ENCODE measurements at places on chromosomes 16 and 17.

DNA sequence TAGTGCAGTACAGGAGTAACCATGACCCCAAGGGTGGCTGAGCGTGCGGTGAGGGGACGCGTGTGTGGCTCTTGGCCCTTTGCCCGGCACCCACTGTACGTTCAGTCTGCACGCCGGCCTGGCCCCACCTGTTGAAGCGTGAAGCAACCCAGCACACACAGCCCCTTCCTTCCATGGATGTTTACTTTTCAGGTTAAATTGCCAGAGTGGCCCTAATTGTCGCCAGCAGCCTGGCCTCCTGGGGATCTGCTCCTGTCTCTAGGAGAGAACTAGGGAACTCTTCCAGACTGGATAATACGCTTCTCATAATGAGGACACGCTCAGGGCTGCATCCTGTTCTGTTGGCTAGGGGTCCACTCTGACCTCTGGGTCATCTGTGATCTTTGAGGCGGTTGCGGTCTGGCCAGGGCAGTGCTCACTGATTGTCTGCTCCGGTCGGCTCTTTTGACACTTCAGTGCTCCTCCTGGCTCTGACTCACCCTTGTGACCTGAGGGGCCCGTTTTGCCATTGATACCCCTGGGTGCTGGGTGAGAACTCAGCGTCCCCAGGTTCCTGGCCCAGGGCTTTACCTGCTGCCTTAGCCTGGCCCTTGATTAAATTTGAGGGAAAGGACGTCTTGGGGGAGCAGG, 27.7 kb downstream of the TPSG1 start:
- no peaks in the 10 kb centered on the region for H3K27me3 ChIP-seq
- DNase-seq: no peak
- no peak overlapping the region for H3K27ac ChIP-seq
- H3K4me1 ChIP-seq: peaks cover 21% of the 10 kb centered on the region

- H3K27ac ChIP-seq: no peak overlapping the region
- no peak for DNase-seq
- H3K27me3 ChIP-seq: no peaks in the 10 kb centered on the region
- peaks cover 10% of the 10 kb centered on the region for H3K4me1 ChIP-seq
- H3K4me3 ChIP-seq: no peak overlapping the region
These were observed 9.3 kb downstream of the PDE6G start for GRCh38 chr17:81646869-81647600.

GRCh38 chr16:4612474-4612931, 2.2 kb downstream of the UBALD1 start:
- peaks cover 24% of the 10 kb centered on the region for H3K4me1 ChIP-seq
- no peaks in the 10 kb centered on the region for H3K27me3 ChIP-seq
- 0 out of 2 replicates have a peak overlapping the region, but pooled peaks have one; percentile 80 for H3K4me3 ChIP-seq
- H3K36me3 ChIP-seq: peaks cover 12% of the 10 kb centered on the region
- peak overlapping the region; percentile 83 for H3K27ac ChIP-seq

DNA sequence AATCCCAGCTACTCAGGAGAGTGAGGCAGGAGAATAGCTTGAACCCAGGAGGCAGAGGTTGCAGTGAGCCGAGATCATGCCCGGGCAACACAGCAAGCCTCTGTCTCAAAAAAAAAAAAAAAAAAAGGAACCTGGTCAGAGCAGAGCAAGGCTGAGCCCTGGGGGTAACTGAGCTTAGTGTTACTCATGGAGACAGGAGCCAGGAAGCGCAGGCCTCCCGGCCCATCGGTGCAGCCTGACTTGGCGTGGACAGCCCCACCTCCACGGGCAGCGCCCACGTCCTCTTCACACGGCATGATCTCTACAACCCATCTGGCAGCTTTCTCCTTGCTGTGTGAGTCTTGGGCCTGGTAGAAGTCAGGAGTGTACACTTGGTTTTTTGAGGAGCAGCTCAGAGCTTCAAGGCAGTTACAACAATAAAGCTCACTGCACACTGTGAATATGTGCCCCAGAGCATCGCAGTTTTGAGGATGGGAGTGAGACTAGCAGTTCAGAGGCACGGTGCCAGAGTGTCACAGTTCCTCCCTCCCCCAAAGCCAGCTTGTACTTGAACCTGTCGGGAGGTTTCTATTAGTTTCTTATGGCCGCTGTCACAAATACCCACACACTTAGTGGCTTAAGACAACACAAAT, 129.9 kb downstream of the RAP1GAP2 start:
- H3K27ac ChIP-seq: no peak overlapping the region
- no peak overlapping the region for H3K4me3 ChIP-seq
- DNase-seq: no peak
- H3K27me3 ChIP-seq: no peaks in the 10 kb centered on the region
- H3K36me3 ChIP-seq: no peaks in the 10 kb centered on the region

DNA sequence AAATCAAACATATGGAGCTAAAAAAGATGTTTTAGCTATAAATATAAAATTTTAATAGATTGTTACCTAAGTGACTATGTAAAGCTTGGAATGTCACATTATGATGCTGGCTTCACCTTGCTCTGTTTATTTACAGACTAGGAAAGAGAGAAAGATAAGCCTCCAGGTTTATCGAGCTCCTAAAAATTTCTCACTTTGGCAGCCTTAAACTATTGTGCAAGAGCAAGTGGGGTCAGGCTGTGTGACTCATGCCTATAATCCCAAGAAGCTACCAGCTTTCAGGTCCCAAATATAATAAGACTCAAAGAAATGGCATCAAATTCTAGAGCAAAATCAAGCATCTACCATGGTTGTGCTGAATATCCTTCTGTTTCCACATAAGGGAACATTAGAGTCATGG, 34.3 kb upstream of the PRSS54 start:
- no peak for DNase-seq
- no peak overlapping the region for H3K27ac ChIP-seq
- H3K27me3 ChIP-seq: no peaks in the 10 kb centered on the region
- H3K4me1 ChIP-seq: peaks cover 8% of the 10 kb centered on the region
- no peak overlapping the region for H3K4me3 ChIP-seq
- no peaks in the 10 kb centered on the region for H3K36me3 ChIP-seq

DNA sequence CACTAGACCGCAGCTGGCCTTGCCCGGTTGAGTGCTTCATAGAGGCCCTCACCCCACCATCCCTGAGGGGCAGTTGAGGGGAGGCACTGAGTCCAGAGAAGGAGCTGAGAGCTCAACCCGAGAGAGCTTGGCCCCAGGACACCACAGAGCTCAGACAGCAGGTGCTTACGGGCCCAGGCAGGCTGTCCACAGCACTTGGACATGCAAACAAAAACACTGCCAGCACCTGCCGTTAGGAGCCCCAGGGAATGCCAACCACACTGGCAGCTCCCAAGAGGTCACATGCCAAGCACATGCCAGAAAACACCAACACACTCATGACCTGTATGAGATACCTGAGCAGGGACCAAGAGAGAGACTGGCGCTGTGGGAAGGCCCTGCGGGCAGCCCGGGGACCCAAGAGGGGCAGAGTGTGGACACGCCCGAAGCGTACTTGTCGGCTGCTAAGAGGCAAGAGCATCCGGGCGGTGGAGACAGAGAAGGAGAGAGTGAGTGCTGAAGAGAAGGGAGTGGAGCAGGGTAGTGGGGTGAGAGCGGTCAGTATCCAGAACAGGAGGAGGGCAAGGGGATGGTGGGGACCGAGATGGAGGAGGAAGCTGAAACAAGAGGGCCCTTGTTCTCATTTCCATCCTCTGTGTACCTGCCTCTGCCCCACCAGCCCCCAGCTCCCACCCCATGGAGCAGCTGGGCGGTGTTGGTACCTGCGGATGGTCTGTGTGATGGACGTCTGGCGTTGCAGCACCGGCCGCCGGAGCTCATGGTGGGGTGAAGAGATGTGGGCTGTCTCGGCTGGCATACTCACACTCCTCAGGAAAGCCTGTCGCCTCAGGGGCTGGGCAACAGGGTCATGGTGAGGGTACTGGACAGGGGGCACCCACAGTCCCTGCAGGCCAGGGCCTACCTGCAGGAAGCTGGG, 8.2 kb downstream of the RHBDF1 start:
- no peak overlapping the region for H3K4me3 ChIP-seq
- no peaks in the 10 kb centered on the region for H3K4me1 ChIP-seq
- H3K27me3 ChIP-seq: no peaks in the 10 kb centered on the region
- DNase-seq: no peak
- H3K36me3 ChIP-seq: no peaks in the 10 kb centered on the region

GRCh38 chr16:6125483-6126259, 1028.1 kb upstream of the EEF2KMT start:
- H3K36me3 ChIP-seq: no peaks in the 10 kb centered on the region
- no peak overlapping the region for H3K4me3 ChIP-seq
- no peaks in the 10 kb centered on the region for H3K27me3 ChIP-seq
- no peak for DNase-seq
- no peaks in the 10 kb centered on the region for H3K4me1 ChIP-seq

DNA sequence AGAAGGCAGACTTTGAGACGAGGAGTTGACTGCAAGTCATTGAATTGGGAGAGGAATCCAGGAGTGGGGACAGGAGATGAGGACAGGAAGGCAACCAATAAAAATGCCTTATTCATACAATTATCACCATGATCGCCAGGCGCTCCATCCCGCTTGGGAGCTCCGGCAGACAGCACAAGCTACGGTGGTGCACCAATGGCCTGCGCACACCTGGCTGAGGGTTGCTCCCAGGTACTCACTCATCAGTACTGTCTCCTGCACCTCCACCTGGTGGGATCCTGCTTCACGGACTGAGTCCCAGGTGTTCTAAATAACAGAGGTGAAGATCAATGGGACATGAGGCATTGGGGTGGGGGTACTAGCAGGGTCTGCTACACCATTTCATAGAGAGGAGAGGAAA, 160.0 kb upstream of the TNRC6C start:
- peaks cover 8% of the 10 kb centered on the region for H3K27me3 ChIP-seq
- H3K4me1 ChIP-seq: no peaks in the 10 kb centered on the region
- no peaks in the 10 kb centered on the region for H3K36me3 ChIP-seq

GRCh38 chr16:1019231-1020090, 37.9 kb downstream of the SOX8 start:
- no peaks in the 10 kb centered on the region for H3K4me1 ChIP-seq
- H3K4me3 ChIP-seq: no peak overlapping the region
- DNase-seq: no peak
- H3K27ac ChIP-seq: no peak overlapping the region

DNA sequence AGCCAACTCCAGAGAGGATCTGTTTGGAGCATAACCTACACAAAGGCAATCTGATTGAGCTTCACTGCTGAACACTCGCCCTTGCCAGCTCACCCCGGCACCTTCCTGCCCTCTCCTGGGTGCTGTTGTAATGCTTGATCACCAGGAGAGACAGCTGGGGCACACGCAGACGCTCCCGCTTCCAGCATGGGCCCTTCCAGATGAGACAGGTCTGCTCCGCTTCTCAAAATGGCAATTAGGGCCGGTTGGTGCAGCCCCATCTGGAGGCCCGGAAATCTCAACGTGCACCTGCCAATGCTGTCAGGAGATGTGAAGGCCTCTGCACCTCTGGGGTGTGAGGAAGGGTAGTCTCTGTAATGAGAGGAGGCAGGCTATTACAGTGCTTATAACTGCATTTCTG, 206.1 kb downstream of the ABCC12 start:
- no peak overlapping the region for H3K4me3 ChIP-seq
- no peaks in the 10 kb centered on the region for H3K36me3 ChIP-seq
- no peak for DNase-seq
- no peaks in the 10 kb centered on the region for H3K4me1 ChIP-seq

- no peaks in the 10 kb centered on the region for H3K4me1 ChIP-seq
- H3K27me3 ChIP-seq: no peaks in the 10 kb centered on the region
- 0 out of 2 replicates have a peak, but pooled peaks cover 4% of the 10 kb centered on the region for H3K36me3 ChIP-seq
- H3K27ac ChIP-seq: no peak overlapping the region
- DNase-seq: no peak
- no peak overlapping the region for H3K4me3 ChIP-seq
These were observed 17.0 kb downstream of the CNTNAP1 start for GRCh38 chr17:42699415-42699740.

GRCh38 chr16:46972429-46973206, 856 bp downstream of the DNAJA2 start:
- peaks cover 29% of the 10 kb centered on the region for H3K36me3 ChIP-seq
- no peak for DNase-seq
- H3K4me3 ChIP-seq: peak overlapping the region; percentile 61
- H3K27me3 ChIP-seq: no peaks in the 10 kb centered on the region

DNA sequence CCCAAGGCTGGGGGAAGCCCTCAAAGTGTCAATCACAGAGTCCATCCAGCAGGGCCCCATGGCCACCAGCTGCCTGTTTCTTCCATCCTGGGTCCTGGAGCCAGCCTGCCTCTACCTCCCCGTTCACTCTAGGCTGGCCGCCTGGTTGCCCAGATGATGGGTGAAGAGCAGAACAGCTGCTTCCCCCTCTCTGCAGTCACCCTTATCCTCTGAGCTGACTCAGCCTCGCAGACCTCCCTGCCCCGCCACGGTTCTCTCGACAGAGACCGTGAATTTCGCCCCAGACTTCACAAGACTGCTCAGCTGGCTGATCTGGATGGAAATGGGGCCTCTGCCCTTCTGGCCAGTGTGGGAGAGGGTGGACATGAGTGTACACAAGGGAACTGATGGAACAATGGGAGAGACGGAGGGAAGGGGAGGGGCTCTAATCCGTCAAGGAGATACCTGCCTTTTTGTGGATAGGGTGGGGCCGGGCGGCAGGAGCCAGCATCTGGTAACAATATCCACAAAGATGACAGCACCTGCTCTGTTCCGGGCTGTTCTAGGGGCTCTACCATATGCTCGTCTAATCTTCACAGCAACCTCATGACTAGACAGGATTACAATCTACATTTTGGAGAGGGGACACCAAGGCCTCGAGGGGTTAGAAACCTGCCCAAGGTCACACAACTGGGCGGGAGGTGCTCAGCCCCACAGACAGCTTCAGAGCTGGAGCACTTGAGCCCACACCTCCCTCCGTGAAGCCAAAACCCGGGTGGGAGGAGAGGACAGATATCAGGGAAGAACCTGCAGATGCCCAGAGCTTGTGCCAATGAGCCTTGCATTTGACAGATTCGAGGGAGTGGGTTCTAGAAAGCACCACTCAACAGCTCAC, 136.0 kb downstream of the SDK2 start:
- no peaks in the 10 kb centered on the region for H3K36me3 ChIP-seq
- no peak overlapping the region for H3K4me3 ChIP-seq
- DNase-seq: no peak
- no peak overlapping the region for H3K27ac ChIP-seq
- H3K27me3 ChIP-seq: peaks cover 21% of the 10 kb centered on the region

DNA sequence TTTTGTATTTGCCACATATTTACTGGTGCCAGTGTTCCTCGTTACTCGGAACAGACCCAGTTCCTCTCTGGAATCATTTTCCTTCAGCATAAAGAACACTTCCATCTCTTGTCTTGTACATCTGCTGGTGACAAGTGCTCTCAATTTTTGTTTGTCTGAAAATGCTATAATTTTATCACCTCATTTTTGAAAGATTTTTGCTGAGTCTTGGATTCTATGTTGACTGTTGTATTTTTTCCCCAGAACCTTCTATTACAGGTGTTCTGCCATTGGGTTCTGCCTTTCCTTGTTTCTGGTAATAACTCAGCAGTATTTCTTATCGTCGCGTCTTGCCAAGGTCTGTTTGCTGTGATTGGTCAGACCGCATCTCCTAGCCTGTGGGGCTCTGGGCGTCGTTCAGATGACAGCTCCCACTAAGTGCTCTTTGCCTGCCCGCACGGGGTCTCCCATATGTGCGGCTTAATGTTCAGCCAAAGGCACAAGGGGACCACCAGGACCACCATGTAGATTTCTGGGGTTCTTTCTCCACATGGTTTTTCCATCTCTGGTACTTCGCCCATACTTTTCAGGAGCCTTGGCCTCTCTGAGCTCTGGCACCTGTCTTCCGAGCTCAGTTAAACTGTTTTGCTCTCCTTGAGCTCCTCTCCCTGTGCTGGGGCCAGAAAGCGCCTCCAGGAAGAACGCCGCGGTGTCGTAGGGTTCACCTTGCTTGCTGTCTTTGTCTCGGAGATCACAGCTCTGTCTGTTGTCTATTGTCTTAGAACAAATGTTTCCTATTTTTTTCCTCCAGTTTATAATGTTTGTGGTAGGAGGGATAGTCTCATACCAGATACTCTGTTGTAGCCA, 80.0 kb downstream of the METRNL start:
- peaks cover 14% of the 10 kb centered on the region for H3K27me3 ChIP-seq
- H3K4me1 ChIP-seq: 0 out of 2 replicates have a peak, but pooled peaks cover 5% of the 10 kb centered on the region
- H3K36me3 ChIP-seq: no peaks in the 10 kb centered on the region
- H3K27ac ChIP-seq: no peak overlapping the region

All from HCT116 (cell line).